Mesothelial cell of epicardium (in vitro differentiated cells): ENCODE measurements at places on chromosomes 3 and 15. TPM values are rescaled to one million over a fixed set of nuclear protein-coding genes. Genes with fewer than 3 reads are reported as not detected.

GRCh38 chr3:150783316-150783715 lies 20.3 kb upstream of the SIAH2 start:
- no peak overlapping the region for H3K4me3 ChIP-seq
- DNase-seq, result no peak
- H3K4me1 ChIP-seq, result no peaks in the 10 kb centered on the region
- H3K27me3 ChIP-seq, result peaks cover 7% of the 10 kb centered on the region
- no peaks in the 10 kb centered on the region for H3K36me3 ChIP-seq

DNA sequence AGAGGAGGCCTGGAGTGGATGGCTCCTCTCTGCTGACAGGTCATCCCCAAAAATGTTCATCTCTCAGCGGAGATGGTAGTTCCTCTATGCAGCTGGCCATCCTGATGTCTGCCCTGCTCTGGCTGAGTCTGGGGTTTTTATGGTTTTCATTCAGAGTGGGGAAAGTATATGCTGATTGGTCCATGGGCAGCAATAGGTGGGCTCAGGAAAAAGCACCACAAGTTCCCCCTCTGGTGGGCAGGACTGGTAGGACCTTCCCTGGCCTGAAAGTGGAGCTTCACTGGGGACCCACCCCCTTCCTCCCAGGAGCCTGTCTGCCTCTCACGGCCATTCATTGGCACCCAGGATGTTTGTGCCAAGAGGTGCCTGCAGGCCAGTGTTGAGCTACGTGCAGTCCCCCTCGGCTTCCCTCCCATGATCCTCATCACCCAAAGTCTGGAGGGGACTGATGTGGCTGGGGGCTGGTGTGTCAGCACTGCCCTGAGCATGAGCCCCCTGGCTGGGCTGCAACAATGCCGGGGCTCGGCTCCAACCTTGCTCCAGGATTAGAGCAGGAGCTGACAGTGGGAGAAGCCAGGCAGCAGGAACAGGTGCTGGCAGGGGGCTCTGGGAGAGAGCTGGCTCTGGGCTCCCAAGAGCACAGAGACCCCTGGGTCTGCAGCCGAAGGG lies 13.1 kb upstream of the BLOC1S6 start:
- no peak overlapping the region for H3K27ac ChIP-seq
- H3K27me3 ChIP-seq, result peaks cover 24% of the 10 kb centered on the region
- no peak overlapping the region for H3K4me3 ChIP-seq
- H3K4me1 ChIP-seq, result no peaks in the 10 kb centered on the region

GRCh38 chr3:170307671-170308405 lies 49.7 kb upstream of the SKIL start:
- no peak overlapping the region for H3K27ac ChIP-seq
- no peak for DNase-seq
- H3K27me3 ChIP-seq, result no peaks in the 10 kb centered on the region
- no peak overlapping the region for H3K4me3 ChIP-seq

GRCh38 chr3:71048948-71049347 lies 534.6 kb downstream of the FOXP1 start:
- H3K27ac ChIP-seq, result peak overlapping the region; percentile 78

DNA sequence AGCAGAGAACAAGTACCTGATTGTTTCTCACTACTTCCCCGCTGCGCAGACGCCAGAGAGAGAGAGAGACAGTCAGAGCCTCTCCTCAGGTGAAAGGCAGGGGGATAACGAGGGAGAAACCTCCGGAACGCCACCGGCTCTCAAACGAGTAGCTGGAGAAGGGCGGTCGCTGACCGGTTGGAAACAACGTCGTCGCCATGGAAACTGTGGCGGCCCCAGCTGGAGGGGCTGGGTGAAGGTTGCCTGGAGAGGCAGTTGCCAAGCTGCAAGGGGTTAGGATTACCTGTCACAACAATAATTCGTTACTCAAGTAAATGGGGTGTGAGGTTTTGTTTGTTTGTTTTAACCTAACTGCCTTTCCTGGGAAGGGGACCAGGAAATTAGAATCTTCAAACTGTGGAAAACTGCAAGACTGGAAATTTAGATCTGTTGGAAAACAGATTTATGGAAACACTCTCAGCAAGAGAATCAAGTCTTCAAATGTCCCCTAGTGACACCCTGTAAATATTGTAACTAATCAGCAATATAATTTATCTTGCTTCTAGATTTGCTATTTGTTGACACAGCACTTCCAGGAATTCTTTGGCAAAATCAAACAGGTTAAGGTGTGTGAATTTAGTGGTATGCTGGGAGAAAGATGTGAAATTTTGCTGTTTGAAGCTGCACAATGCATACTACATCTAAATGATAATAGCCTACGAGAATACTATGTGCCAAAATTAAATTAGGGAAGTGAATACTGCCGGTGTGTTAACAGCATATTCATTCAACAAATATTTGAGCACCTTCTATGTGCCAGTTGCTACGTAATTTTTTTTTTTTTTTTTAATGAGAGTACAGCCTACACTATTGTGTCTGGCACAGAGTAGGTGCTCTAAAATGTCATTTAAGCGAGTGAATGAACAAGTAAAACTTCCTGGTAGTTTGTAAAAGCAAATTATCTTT lies at the start of gene DNAH12:
DNAH12 (minus strand) TSS at position 164 of the 945 bp plus-strand sequence. CDS start 1,474 bp downstream, outside the sequence.
- H3K4me1 ChIP-seq, result peaks cover 10% of the 10 kb centered on the region
- H3K4me3 ChIP-seq, result peak within 1 kb of the TSS; percentile 65
- DNase-seq, result peak; percentile 62
- peak within 1 kb of the TSS; percentile 67 for H3K27ac ChIP-seq
- no peaks in the 10 kb centered on the region for H3K27me3 ChIP-seq

The CADM2 gene
- 2.6 to 3.3 TPM (median 3.1 TPM) in 3 replicates for total RNA-seq

The FANCD2OS gene
- total RNA-seq, result not detected in 3 replicates

The CAMP gene
- total RNA-seq, result not detected in 3 replicates
